ENCODE measurements at places on chromosomes 16 and 17. TPM values are rescaled to one million over a fixed set of nuclear protein-coding genes. Genes with fewer than 3 reads are reported as not detected.

PYY gene
- total RNA-seq, result not detected

TM4SF5 gene
- not detected for total RNA-seq

RND2 gene
- not detected for total RNA-seq

MT1E gene
- total RNA-seq, result 78.9 TPM

SDR42E2 gene
- under 0.01 TPM for total RNA-seq

Data from cardiac atrium fibroblast (primary cell).